Activated T-cell treated with anti-CD3 and anti-CD28 coated beads, Interleukin-2, amount 50 U/mL, for 24 hours (primary cell): ENCODE measurements at places on chromosomes 7 and 10.
A peak's percentile ranks its signal among the peaks of the same experiment; 100 is the strongest.

- DNase-seq = peak; percentile 46
Measured at GRCh38 chr7:148535217-148535616, 55.3 kb upstream of the C7orf33 start.

GRCh38 chr7:106775552-106775936 is 89.5 kb upstream of the PIK3CG start:
- no peak for DNase-seq

DNA sequence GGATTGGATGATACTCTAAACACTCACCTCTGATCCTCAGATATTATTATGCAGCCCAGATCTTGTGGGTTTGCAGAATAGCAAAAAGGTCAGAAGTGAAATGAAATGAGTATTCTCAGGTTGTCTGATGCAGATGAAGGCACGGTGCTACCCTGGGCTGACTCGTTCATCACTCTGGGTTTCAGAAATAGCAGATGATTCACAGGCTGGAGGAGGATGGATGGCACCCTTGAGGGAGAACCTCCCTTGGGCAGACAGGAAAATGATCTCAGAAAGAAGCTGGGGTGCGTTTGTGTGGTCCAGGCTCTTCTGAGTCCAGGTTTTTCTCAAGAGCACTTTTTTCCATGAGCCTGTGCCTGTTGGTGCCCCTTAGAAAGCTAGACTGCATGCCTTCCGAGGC is 515.8 kb upstream of the MKI67 start:
- DNase-seq = no peak

DNA sequence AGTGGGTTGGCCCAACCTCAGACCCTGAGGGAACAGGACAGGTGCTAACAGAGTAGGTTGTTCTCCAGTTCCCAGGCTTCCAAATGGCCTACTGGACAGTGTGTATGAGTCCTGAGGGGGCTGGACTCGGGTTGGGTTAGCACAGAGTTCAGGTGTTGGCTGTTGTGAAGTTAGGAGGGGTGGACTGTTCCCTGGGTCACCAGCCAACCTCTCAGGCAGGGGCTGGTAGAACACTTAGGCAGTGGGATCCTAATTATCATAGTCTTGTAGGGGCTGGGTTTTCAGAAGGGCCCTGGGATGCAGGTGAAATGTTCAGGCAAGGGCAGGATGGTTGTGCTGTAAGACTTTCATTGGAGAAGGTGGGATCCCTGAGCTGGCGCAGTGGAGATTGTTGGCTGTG is 293.0 kb downstream of the ZWINT start:
- DNase-seq = no peak

- no peak for DNase-seq
Measured at GRCh38 chr10:57218382-57218781, 857.3 kb upstream of the ZWINT start.
